ENCODE measurements at places on chromosomes 16 and 17.
A peak's percentile ranks its signal among the peaks of the same experiment; 100 is the strongest.

DNA sequence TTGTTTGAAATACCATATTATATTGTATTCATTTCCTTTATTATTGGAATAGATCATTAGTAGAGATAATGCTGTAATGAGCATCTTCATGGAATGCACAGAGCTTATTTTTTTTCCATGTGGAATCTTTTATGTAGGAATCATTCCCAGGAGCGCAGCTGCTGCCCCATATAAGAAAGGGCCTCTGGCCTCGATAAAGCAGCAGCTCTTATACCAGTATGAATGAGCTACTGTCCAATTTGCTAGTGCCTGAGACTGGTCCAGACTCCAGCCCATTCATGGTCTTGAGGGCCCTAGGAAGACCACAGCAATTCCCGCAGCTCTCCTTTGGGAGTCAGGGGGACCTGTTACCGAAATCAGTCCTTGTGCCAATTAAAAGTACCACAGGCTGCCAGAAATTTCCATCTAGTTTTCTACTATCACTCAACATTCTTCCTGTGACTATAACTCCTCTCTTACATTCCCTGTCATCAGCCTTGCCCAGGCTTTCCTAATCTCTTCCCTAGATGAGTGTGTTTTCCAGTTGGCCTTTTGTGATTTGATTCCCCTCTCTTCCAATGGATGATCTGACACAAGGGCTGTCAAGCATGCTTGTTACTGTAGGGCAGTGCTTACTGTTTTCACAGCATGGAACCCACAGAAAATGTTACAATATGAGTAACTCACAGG, 1.9 kb downstream of the ZNF843 start:
- DNase-seq = no peak

- peak; percentile 34 for DNase-seq
These were observed 35.1 kb downstream of the MFSD11 start for GRCh38 chr17:76772842-76773525.

- DNase-seq = no peak
These were observed at the start of gene TMC8 for GRCh38 chr17:78130437-78131101. Gene TMC8 (plus strand): TSS chr17:78130771. CDS start chr17:78131589, 818 bp downstream.

- peak; percentile 90 for DNase-seq
These were observed 26.7 kb upstream of the JPT2 start for GRCh38 chr16:1651094-1651973.

GRCh38 chr16:8642146-8642545, 20.6 kb downstream of the METTL22 start:
- DNase-seq = no peak

DNA sequence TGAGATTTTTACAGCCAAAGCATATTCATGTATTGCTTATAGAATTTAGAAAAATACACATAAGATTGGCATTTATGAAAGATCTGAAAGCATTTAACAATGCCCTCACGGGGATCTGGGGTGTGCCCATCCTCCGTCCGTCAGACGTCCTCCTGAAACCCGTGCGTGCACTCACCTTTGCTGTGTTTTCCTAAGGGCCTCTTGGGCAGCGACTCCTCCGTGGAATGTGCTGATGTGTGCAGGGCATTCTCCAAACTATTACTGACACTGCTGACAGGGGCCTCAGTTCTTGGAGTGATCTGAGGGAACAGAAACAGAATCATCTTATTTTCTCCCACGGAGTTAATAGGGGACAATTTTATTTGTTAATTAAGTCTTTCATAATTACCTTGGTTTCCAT, 33.0 kb downstream of the ZCCHC14 start:
- no peak for DNase-seq

DNA sequence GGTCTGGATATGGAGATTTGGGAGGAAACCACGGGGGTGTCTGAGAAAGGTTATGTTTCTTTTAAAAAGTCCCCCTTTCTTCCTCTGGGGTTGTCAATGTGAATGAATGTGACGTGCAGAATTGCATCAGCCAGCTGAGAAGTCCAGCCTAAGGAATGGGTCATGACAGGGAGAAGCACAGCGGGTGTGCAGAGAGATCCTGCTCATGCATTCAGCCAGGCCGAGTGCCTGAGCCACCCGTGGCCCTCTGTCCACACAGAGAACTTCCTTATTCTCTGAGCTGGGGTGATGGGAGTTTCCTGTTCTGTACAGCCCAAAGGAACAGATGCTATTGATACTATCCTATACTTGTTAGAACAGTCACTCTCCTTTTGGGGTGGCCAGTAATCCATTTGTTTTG, 117.9 kb downstream of the CPPED1 start:
- DNase-seq = peak; percentile 8

DNA sequence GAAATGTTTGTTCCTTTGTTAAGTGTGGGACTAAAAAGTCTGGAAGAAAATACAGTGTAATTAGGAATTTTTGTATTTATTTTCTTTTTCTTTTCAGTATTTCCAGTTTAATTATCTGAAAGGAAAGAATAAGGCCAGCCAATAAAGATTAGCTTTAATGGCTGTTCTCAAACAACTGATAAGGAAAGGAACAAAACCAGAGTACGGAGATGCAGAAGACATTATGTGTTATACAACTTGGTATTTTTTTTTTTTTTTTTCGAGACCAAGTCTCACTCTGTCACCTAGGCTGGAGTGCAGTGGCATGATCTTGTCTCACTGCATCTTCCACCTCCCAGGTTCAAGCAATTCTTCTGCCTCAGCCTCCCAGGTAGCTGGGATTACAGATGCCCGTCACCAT, 47.5 kb downstream of the SNTB2 start:
- DNase-seq = no peak

GRCh38 chr17:62017912-62018311, 47.2 kb downstream of the MED13 start:
- DNase-seq = no peak

DNA sequence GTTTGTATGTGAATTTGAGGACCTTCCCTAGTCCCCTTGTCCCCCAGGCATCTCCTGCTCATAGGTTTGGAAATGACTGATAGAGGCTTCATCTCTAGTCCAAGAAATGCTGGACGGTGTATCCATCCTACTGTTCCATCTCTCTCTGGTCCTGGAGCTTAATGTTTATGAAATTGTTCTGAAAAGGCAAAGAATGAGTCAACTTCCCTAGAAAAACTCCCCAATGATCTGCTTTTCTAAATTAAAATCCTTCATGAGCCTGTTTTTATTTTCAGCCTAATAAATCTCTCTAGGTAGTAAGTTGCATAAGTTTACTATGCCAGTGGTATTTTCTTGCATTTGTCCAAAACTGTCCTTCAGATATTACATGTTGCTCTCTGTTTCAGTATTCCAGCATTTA, 2.1 kb upstream of the IGSF6 start:
- no peak for DNase-seq

DNA sequence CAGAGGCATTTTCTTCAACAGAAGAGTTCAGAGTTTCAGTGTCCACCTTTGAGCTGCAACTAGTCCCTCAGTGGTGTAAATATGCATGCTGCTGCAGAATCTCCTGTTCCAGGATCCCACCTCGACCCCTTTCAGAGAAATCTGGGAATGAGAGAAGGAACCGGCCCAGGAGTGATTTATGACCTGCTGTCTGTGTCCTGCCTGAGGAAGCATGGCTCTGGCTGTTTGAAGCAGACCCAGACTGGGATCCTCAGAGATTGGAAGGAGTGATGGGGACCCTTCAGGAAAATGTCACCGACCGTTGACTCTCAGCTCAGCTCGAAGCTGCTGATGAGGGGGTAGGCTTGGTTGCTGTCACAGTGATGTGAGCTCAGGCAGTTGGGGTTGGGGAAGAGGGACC, 8.4 kb upstream of the MAF start:
- no peak for DNase-seq

DNA sequence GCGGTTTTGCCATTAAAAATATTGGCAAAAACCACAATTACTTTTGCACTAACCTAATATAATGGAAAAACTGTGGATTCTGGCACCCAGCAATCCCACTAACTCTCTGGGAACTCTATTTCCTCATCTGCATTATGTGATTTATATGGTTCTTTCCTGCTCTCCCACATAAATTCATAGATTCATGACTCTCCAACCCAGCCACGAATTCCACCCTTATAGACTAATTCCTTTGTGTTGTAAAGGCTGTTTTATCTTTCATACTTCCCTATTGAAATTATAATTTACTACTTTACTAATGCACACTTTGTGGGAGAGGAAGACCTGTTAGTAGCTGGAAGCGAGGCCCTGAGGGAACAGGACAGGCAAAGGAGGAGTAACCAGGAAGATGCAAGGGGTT, 88.4 kb upstream of the GNAO1 start:
- no peak for DNase-seq

- no peak for DNase-seq
These were observed 643.6 kb downstream of the HS3ST4 start for GRCh38 chr16:26335236-26335853.

- no peak for DNase-seq
These were observed 18.6 kb upstream of the SRCAP start for GRCh38 chr16:30680326-30680725.

DNA sequence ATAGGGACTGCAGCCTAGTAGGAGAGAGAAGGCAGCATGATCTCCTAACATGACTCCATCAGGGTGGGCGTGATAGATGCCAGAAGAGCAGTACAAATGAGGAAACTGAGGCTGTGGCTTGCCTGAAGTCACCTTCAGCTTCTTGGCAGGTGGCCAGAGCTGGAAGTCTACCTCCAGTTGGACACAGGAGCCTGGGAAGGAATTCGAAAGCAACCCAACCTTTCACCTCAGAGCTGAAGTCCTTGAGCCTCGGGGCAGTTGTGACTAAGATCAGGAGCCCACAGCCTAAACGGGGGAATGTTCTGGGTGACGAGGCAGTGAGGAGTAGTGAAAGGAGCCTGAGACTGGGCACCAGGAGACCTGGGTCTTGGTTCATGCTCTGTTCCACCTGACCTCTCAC, 9.4 kb upstream of the SLC52A1 start:
- no peak for DNase-seq

DNA sequence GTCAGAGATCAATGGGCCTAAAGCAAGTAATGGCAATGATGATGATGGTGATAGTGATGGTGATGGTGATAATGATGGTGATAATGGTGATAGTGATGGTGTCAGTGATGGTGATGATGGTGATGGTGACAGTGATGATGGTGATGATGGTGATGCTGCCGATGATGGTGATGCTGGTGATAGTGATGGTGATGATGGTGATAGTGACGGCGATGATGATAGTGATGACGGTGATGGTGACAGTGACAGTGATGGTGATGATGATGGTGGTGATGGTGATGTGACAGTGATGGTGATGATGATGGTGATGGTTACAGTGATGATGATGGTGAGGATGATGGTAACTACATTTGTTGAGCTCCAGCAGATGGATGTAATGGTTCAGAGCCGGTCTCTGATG, 30.8 kb upstream of the OR4D1 start:
- no peak for DNase-seq

GRCh38 chr17:13793951-13794350, 192.2 kb upstream of the HS3ST3A1 start:
- no peak for DNase-seq

DNA sequence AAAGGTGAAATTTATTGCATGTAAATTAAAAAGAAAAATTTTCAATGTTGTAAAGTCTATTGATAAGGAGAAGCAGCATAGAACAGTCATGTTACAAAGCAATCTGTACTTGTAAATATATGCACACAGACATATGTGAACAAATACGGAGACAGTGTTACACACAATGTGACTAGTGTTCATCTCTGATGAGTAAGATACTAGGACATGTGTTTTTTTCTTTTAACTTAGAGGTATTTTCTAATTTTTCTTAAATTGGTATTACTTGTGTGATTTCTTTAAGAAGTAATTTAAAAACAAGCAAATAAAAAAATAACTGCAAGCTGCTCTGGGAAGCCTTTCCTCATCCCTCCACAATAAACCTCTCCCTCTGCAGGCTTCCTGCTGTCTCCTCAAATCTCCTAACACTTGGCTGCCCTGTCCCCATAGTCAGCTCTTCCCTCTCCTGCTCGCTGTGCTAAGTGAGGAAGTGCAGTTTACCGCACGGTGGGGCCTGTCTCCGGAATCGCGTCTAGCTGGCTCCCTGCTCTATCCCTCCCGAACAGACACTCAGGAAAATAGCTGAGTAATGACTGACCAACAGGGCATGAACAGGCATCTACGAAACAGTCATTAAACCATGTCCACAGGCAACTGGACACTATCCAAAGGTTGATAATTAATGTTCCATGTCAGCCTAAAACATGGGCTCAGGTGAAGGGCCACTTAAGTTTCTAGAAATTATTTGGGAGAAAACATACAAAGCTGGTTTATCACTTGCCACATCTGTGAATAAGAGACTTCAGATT, 35.9 kb downstream of the CMTM4 start:
- peak; percentile 91 for DNase-seq

GRCh38 chr16:76222853-76223252, 54.3 kb upstream of the CNTNAP4 start:
- DNase-seq = no peak

GRCh38 chr16:23855010-23855409, 19.2 kb downstream of the PRKCB start:
- no peak for DNase-seq

DNA sequence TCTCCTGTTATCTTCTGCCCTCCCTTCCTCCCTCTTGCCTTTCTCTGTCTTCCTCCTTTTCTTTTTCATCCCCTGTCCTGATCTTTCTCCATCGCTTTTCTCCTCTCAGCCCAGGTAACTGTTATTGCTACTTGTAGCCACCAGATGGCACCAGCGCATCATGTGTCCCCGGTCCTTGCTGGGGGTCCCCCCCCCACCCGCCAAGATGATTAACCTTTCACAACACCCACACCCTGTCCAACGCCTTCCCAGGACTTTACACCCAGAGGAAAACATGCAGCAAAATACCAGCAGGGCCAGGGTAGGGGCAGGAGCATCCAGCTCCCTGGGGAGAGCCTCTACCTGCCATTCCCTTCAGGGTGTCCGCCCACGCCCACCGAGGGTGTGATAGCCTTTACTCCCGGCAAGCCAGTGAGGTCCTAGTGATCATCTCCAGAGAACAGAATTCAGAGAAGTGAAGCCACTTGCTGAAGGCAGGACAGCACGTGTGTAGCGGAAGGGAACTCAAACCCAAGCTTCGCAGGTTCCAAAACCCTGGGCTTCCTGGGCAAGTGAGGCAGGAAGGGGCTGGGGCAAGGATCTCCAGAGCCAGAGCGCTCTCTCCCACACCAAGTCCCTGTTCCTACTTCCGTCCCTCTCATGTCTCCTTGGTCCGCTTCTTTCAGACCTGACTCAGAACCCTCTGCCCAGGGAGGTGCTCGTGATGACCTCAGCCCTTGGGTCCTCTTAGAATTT, 13.4 kb upstream of the TAC4 start:
- DNase-seq = peak; percentile 76

GRCh38 chr16:30350134-30350871, 4.8 kb downstream of the CD2BP2 start:
- DNase-seq = no peak

DNA sequence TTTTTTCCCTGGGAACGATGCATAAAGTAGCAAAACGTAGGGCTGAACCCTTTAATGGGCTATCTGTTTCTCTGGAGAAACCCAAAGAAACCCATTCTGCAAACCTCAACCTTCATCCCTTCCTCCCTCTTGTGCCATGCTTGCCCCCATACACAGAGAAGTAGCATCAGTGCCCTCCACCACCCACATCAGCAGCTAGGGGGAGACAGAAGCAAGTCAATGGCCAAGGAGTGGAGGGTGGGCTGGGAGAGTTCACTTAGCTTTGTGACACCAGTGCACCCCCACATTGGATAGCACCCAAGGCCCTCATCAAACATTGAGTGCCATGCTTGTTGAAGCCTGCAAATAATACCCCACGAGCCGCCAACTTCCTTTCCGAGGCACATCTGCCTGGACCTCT, 282.4 kb downstream of the ABCC12 start:
- DNase-seq = no peak
